T-helper 17 cell (primary cell): ENCODE measurements at places on chromosomes 6 and 20.

- H3K27me3 ChIP-seq = no peaks in the 10 kb centered on the region
- H3K27ac ChIP-seq = peak overlapping the region; percentile 96
Measured at GRCh38 chr6:31681135-31681671, 336 bp upstream of the LY6G5C start.

DNA sequence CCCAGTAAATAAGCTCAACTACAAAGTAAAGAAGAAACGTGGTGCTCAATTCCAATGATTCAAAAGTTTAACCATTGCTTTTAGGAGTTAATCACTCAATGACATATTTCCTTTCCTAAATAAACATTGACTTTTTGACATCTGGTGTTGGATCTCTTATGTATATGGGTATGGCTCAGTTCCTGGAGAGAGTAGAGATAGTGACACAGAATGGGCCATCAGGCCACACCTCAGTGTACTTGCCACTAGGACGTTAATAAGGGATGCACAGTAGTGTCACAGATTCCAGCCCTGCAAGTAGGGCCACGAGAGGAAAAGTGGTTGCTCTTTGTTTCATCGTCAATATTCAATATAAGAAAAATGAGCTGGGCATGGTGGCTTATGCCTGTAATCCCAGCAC is 48.9 kb upstream of the TXNDC5 start:
- H3K36me3 ChIP-seq = no peaks in the 10 kb centered on the region
- H3K27me3 ChIP-seq = peaks cover 16% of the 10 kb centered on the region
- DNase-seq = no peak
- H3K4me3 ChIP-seq = no peak overlapping the region
- H3K27ac ChIP-seq = no peak overlapping the region

DNA sequence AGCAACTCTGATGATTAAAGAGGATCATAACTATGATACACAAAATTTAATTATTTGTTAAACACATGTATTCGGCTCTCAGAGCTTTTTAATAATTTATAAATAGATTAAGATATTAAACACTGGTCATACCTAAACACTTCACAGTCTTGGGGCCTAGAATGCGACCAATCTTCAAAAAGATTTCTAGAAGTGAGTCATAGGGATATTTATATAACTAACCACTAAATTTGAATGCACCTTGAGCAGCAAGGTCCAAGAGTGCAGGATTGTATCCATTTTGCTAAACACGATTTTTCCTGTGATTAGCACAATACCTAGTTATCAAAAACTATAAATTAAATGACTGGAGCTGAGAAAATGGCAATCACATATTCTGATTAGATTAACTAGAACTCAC is 709.3 kb downstream of the EPHA7 start:
- H3K36me3 ChIP-seq = no peaks in the 10 kb centered on the region
- H3K4me3 ChIP-seq = no peak overlapping the region
- H3K27ac ChIP-seq = no peak overlapping the region
- no peaks in the 10 kb centered on the region for H3K4me1 ChIP-seq
- DNase-seq = no peak
- H3K27me3 ChIP-seq = no peaks in the 10 kb centered on the region

DNA sequence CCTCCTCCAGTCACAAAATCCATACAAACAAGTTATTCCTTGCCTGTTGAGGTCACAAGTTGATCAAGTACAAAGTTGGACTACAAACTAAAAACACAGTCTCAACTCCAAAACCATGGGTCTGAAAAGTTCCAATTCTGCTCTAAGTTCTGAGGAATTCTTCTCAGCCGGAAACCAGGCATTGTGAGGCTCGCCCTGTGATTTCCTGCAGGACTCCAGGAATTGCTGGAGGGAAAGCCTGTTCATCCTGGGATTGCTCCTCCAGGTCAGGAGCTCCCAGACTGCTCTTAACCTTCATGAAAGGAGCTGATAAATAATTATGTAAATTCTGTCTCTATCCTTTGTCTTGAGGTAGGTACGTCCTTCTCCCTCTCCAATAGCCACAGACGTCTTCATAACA is 8.5 kb downstream of the TRAM2 start:
- peaks cover 37% of the 10 kb centered on the region for H3K4me1 ChIP-seq
- no peak for DNase-seq
- H3K27ac ChIP-seq = no peak overlapping the region
- peaks cover 7% of the 10 kb centered on the region for H3K36me3 ChIP-seq

GRCh38 chr6:12410946-12411345 is 120.8 kb downstream of the EDN1 start:
- H3K4me3 ChIP-seq = no peak overlapping the region
- no peak for DNase-seq
- no peaks in the 10 kb centered on the region for H3K4me1 ChIP-seq
- no peaks in the 10 kb centered on the region for H3K36me3 ChIP-seq

DNA sequence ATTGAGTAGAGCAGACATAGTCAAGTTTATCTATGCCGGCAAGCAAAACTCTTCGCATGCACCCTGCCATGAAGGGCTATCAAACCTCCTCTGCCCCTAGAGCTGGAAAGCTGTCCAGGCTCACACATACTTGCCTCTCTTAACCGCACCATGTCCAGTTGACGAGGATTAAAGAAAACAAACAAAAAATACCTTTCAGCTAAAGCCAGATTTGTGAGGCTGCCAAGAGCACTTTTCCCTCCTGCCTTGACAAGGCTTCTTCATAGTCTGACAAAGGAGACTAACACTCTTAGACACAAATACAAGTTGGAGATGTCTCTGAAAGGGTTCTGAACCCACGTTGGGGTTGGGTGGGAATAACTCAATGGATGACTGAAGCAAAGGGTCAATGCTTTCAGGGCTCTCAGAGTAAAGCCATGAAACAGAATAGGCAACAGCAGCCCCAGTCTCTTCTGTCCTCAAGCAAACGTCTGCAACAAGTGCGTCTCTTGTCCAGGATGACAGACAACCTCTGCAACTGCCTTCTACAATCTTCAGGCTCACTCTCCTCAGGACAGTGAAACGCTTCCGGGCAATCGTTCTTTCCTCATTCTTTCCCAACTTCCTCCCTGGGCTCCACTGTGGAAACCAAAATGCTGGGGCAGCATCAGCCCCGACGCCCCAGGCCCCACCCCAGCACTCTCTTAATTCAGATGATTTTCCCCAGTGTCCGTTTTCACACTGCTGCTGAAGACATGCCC is 57.8 kb downstream of the AGPAT4 start:
- no peaks in the 10 kb centered on the region for H3K27me3 ChIP-seq
- no peak overlapping the region for H3K27ac ChIP-seq
- peaks cover 7% of the 10 kb centered on the region for H3K4me1 ChIP-seq

- peaks cover 20% of the 10 kb centered on the region for H3K4me1 ChIP-seq
- peaks cover 17% of the 10 kb centered on the region for H3K27me3 ChIP-seq
- no peak for DNase-seq
- peaks cover 4% of the 10 kb centered on the region for H3K36me3 ChIP-seq
Measured at GRCh38 chr6:6597682-6598081, 9.2 kb downstream of the LY86 start.

- no peak for DNase-seq
- H3K4me3 ChIP-seq = no peak overlapping the region
- peaks cover 2% of the 10 kb centered on the region for H3K4me1 ChIP-seq
- no peak overlapping the region for H3K27ac ChIP-seq
- H3K36me3 ChIP-seq = peaks cover 2% of the 10 kb centered on the region
Measured at GRCh38 chr6:139777202-139777970, 402.9 kb upstream of the CITED2 start.

GRCh38 chr6:36848658-36849441 is 9.6 kb upstream of the CPNE5 start:
- H3K36me3 ChIP-seq = peaks cover 5% of the 10 kb centered on the region
- no peaks in the 10 kb centered on the region for H3K27me3 ChIP-seq
- DNase-seq = no peak
- no peak overlapping the region for H3K4me3 ChIP-seq

DNA sequence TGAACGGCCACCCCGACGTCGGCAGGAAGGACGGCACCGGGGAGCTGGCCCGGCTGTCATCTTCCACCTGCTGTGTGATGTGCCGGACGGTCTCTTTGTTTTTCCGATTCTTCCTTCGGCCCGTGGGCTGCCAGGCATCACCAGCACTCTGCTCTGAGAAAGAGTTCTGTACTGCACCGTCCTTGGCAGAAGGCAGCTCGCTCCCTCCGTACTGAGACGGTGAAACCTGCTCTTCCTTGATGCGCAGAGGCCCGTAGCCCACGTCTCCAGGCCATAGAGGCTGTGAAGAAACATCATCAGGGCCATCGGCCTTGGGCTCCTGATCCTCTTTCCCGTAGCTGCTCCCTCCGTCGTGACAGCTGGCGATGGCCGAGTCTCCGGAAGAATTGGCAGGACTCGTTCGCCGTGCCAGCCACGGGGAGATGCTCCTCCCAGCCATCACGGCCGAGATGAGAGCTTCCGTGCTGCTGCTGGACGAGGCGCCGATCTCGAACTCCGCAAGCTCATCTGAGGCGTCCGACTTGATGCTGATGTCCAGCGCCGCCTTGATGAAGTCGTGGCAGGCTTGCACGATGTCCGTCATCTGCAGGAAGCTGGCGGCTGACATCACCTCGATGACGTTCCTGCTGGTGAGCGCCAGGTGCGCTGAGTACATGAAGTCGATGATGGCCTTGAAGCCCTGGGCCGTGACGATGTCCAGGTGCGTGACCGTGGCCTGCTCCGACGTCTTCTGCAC is 41.1 kb downstream of the ZBTB46 start:
- DNase-seq = no peak
- no peak overlapping the region for H3K27ac ChIP-seq
- no peaks in the 10 kb centered on the region for H3K4me1 ChIP-seq
- H3K36me3 ChIP-seq = no peaks in the 10 kb centered on the region

GRCh38 chr6:150313781-150314180 is 55.0 kb upstream of the IYD start:
- H3K27me3 ChIP-seq = peaks cover 45% of the 10 kb centered on the region
- no peak overlapping the region for H3K27ac ChIP-seq
- no peaks in the 10 kb centered on the region for H3K36me3 ChIP-seq
- no peak overlapping the region for H3K4me3 ChIP-seq
- DNase-seq = no peak

DNA sequence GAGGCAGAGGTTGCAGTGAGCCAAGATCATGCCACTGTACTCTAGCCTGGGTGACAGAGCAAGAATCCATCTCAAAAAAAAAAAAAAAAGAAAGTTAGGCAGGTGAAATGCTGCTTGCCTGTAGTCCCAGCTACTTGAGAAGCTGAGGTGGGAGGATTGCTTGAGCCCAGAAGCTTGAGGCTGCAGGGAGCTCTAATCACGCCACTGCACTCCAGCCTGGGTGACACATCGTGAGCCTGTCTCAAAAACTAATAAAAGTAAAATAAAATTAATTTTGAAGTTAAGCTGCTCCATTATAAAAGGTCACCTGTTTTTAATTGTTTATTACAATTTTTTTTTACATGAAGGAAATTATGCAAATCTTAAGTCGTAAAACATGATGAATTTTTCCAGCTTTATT is 23.2 kb upstream of the SAMHD1 start:
- no peak overlapping the region for H3K4me3 ChIP-seq
- no peaks in the 10 kb centered on the region for H3K27me3 ChIP-seq
- H3K36me3 ChIP-seq = no peaks in the 10 kb centered on the region
- H3K27ac ChIP-seq = peak overlapping the region; percentile 89
- peaks cover 23% of the 10 kb centered on the region for H3K4me1 ChIP-seq
- no peak for DNase-seq

DNA sequence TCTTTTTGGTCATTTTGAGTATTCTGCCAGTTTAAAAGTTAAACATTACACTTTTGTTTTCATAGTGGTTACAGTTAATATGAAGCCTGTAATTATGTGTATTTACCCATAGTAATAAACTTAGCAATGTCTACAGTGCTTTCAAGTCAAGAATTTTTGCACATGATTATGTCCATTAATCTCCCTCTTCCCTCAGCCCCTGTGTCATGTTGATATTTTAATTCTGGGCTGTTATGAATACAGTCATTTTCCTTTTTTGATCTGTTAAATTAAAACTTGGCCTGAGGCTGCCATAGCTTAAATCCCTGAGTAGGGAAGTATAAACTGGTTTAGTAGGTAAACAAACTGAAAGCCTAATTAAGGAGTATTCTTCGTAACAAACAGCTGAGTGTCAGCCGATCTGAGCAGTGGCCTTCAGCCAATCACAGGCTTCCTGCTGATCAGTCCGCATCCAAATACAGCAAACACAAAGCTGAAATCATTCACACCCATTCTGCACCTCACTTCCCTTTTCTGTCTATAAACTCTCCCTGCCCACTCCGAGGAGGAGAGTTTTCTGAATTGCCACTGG is 9.5 kb upstream of the SFT2D1 start:
- H3K4me1 ChIP-seq = no peaks in the 10 kb centered on the region
- DNase-seq = no peak
- no peak overlapping the region for H3K27ac ChIP-seq
- H3K4me3 ChIP-seq = no peak overlapping the region
- H3K36me3 ChIP-seq = no peaks in the 10 kb centered on the region

- H3K27me3 ChIP-seq = no peaks in the 10 kb centered on the region
- H3K36me3 ChIP-seq = no peaks in the 10 kb centered on the region
- no peak within 1 kb of the TSS for H3K4me3 ChIP-seq
- H3K4me1 ChIP-seq = peaks cover 2% of the 10 kb centered on the region
Measured at GRCh38 chr6:28335564-28336283, at the start of gene ZSCAN31. TSS of gene ZSCAN31 (minus strand) at chr6:28336148. CDS start at chr6:28329683, 6,465 bp downstream.

- H3K27ac ChIP-seq = peak overlapping the region; percentile 94
- DNase-seq = no peak
- H3K27me3 ChIP-seq = no peaks in the 10 kb centered on the region
- H3K4me1 ChIP-seq = peaks cover 22% of the 10 kb centered on the region
- H3K4me3 ChIP-seq = peak overlapping the region; percentile 92
Measured at GRCh38 chr6:144065213-144065660, 30.1 kb downstream of the SF3B5 start.

GRCh38 chr6:20583444-20583800 is 49.2 kb downstream of the CDKAL1 start:
- peaks cover 12% of the 10 kb centered on the region for H3K4me1 ChIP-seq
- H3K4me3 ChIP-seq = no peak overlapping the region
- DNase-seq = no peak
- peak overlapping the region; percentile 37 for H3K27ac ChIP-seq
- no peaks in the 10 kb centered on the region for H3K27me3 ChIP-seq
- H3K36me3 ChIP-seq = peaks cover 12% of the 10 kb centered on the region

DNA sequence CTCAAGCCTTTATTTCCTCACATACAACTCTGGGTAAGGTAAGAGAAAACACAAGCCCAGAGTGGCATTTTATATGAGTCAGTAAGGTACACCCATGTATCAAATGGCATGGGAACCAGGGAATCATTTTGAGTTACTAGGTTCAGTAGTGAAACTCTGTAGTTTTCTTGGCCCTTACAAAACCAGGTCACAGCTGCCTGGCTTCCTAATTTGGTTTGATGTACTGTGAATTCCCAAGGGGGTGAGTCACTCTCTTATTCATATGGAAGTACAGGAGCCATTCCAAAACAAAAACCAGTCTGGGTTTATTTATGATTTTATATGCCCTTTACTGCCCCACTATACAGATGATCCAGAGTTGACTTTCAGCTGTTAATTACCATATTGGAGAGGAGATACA is 70.7 kb downstream of the PDE7B start:
- H3K27me3 ChIP-seq = peaks cover 23% of the 10 kb centered on the region
- no peaks in the 10 kb centered on the region for H3K36me3 ChIP-seq
- no peak overlapping the region for H3K4me3 ChIP-seq
- H3K27ac ChIP-seq = no peak overlapping the region
- no peak for DNase-seq
- H3K4me1 ChIP-seq = no peaks in the 10 kb centered on the region
